Skin of body (tissue), 3 donors: ENCODE measurements at places on chromosomes 13 and 19. TPM values are rescaled to one million over a fixed set of nuclear protein-coding genes. Genes with fewer than 3 reads are reported as not detected.

GRCh38 chr13:23987331-23987894 is 90.1 kb upstream of the C1QTNF9B start:
- no peak for DNase-seq

- no peak for DNase-seq
Observed at GRCh38 chr19:48194844-48195830, 24.7 kb downstream of the ZSWIM9 start.

DNA sequence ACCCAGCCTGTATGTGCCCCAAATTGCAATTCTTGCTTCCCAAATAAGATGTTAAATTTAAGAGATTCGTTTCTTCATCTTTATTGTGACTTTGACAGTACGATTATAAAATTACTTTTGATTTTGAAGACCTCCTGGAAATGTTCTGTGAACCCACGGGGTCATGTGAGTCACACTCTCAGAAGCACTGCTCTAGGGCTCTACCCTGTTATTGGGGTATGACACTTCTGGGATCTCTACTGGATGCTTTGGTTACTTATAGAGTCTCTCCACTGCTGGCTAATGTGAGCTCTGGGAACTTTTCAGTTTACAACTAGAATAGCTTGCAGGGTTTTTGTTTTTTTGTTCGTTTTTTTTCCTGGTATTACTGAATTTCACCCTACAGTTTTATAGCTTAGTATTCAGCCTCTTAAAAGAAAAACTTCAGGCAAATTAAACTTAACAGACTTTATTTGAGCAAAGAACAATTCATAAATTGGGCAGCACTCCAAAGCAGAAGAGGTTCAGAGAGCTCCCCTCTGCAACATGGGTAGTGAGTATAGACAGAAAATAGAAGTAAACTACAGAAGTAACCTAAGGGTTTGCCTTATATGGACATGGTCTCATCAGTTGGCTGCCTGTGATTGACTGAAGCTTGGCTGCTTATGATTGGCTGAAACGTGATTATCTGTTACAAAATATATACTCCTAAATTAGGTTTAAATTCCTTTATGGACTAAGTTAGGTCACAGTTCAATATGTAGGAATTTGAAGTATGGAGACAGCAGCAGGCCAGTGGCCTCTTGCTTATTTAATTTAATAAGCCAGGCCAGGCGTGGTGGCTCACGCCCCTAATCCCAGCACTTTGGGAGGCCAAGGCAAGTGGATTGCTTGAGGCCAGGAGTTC is 28.5 kb upstream of the PSPC1 start:
- no peak for DNase-seq

- DNase-seq = no peak
Observed at GRCh38 chr19:20359933-20360720, 193.1 kb downstream of the ZNF486 start.

DNA sequence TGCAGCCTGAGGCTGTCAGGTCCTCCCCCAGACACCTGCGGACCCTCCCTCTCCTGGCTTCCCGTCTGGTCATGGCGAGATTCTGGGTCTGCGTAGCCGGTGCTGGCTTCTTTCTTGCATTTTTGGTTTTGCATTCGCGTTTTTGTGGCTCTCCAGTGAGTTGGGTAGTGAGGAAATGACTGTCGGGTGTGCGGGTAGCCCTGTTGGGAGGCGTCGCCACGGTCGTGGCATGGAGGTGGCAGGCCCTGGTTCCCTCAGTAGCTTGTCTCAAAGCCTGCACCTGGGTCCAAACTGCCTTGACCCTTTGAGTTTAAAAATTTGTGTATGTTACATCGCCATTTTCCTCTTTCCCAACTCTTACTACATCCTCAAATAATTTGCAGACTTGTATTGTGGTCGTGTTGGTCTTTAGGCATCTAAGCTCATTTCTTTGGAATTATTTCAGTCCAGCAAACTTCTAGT is 344 bp downstream of the NHLRC3 start:
- peak; percentile 44 for DNase-seq

DNA sequence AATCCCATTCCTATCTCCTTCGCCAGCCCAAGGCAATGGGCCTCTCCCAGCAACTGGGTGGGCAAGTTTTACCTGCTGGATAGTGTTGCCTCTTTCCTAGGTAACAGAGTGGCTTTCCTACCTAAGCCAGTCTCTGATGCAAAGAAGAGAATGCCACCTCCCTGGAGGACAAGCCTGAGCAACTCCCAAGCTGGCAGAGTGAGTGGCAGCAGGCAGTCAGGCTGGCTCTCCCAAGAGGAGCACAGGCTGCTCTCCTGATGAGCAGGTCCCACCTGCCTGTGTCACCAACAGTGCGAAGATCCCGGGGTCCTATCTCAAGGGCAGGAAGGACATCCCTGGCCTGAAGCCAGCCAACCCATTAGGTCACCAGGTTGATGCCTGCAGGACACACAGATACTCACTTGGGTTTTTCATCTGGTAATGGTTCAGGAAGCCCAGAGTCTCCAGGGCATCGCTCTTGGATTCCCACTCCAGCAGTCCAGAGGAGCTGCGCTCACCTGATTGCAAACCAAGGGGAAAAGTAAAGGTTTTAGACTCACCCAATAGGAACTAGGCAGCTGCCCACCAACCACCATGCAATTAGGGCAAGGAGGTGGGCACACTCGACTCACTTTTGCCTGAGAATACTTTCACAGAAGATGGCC is 5.5 kb upstream of the ECH1 start:
- DNase-seq = no peak

The KCNJ14 gene
- 1.2 TPM for total RNA-seq

The RDH8 gene
- total RNA-seq = not detected

DNA sequence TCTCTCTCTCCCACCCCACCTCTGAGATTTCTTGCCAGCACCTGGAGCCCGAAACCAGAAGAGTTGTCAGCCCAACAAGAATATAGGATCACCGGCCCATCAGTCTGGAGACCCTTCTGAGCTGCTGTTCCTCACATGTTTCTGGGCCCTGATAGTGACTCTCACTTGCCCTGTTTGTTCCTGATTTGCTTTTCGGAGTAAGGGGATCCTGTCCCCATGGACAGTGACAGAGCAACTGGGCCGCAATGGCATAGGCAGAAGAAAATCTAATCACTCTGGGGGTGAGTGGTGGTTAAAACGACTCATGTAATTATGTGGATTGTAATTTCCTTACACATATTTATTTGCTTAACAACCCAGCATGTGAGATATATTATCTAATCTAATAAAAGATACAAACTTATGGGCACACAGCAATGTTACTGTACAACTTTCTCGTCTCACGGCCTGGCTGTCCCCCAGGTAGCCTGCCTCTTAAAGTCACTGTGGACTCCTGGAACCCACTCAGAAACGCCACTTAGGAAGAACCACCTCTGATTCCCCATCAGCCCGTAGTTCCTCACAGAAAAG is 663 bp upstream of the SMAD9 start:
- DNase-seq = no peak

The ARL11 gene
- 0.59 TPM for total RNA-seq

DNA sequence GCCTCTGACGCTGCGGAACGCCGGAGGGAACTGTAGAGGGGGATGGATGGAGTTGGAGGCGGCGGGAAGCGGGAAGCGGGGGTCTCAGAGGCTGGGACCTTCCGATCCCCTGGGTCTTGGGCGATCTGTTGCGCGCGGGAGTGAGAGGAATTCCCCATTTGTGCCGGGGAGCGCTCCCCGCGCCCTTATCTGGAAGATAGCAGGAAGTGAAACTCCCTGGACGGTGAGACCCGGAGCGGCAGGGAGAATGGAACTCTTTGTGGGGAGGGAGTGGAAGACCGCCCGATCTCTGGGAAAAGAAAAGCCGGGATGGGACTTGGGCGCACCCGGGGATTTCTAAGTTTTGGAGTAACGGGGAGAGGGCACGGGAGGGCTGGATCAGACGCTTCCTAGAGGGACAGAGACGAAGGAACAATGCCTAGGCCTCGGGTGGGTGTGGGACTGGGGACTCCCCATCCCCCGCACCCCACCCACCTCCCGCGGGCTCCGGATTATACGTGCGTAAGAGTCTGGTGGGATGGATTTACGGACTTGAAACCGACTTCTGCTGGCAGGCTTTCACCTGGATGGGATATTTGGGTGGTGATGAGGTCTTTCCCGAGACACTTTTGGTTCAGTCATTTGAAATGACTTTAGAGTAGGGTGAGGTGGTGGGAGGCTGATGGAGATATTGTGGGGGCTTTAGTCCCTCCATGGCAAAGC is 495 bp downstream of the LSR start:
- no peak for DNase-seq

GRCh38 chr13:49635599-49636433 is 7.5 kb downstream of the ARL11 start:
- DNase-seq = peak; percentile 17

- no peak for DNase-seq
Observed at GRCh38 chr13:98915981-98916380, 61.9 kb downstream of the DOCK9 start.

DNA sequence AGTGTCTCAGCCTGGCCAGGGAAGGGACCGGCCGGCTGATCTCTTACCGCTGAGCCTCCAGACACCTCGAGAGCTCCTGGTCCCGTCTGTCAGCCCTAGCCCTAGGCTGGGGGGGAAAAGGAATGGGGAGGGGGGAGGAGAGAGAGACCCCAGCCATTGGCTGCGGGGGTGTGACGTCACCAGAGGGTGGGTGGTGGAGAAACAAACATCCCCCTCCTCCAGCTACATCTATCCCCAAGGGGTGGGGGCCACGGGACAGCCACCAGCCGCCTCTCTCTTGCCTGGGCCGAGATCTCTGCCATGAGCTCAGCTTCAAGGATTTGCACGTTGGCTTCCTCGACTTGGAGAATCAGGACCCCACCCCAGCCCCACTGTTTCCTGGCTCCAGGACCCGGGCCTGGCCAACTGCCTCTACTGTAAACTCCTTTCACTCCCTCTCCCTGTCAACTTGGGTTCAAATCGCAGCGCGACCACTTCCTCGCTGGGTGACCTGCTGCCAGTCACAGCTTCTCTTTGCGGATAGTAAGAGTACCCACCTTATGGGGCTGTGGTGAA is at the start of gene PRX:
TSS of gene PRX (minus strand) at position 88 of the 555 bp plus-strand sequence. CDS start 5,446 bp downstream, outside the sequence.
- DNase-seq = no peak

DNA sequence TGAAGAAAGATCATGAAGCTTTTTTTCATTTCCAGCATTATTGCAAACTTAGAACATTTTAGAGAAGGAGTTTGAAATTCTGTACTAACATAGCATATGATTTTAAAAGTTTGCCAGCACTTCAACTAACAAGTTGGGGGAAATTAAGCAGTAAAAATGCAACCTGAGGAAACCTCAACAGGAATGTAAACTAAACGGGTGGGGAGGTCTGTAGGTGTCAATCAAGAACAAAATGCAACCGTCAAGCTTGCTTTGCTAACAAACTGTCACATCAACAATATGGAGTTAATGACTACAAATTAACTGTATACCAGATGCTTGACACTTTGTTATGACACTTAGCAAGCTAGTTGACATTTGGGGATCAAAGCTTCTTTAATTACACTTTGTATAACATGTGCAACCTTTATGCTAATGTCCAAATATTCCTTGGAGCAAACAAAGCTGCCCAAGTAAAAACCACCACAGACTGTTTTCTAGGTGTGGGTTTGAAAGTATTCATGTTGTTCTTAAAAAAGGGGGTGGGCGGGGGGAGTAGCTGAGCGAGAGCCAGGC is 52.1 kb downstream of the DACH1 start:
- no peak for DNase-seq

The RLN3 gene
- total RNA-seq = not detected

- DNase-seq = no peak
Observed at GRCh38 chr13:59259165-59260000, 904.3 kb downstream of the DIAPH3 start.

DNA sequence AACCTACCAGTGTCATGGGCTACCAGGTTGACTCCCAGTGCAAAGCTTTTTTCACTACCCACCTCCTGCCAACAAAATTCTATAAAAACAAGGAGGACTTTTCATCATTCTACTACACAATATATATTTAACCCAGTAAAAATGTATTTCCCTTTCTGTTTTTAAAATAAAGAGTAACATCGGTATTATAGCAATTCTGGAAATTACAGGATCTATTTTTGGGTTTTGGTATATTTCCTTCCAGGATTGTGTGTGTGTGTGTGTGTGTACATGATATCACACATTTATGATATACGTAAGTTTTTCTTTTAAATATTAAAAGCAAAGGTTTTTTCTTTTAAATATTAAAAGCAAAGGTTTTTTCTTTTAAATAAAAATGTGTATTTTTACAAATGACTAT is 6.0 kb upstream of the UBL3 start:
- no peak for DNase-seq

GRCh38 chr13:112118451-112119064 is 51.6 kb downstream of the SOX1 start:
- no peak for DNase-seq

- no peak for DNase-seq
Observed at GRCh38 chr19:41869374-41869955, 7.6 kb upstream of the CD79A start.

DNA sequence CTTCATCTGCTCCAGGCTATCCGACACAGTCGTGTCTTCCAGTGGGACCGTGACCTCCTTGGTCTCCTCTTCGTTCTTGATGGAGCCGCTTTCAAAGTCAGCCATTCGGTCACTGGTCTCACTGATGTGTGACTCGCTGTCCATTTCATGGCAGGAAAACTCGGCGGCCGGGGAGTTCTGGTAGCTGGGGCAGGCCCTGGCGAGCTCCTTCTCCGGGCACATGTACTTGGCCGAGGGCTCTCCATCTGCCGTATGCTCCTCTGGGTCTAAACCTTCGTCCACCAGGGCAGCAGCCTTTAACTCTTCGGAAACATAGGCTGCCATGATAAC is 69.8 kb downstream of the TSHZ3 start:
- DNase-seq = no peak

DNA sequence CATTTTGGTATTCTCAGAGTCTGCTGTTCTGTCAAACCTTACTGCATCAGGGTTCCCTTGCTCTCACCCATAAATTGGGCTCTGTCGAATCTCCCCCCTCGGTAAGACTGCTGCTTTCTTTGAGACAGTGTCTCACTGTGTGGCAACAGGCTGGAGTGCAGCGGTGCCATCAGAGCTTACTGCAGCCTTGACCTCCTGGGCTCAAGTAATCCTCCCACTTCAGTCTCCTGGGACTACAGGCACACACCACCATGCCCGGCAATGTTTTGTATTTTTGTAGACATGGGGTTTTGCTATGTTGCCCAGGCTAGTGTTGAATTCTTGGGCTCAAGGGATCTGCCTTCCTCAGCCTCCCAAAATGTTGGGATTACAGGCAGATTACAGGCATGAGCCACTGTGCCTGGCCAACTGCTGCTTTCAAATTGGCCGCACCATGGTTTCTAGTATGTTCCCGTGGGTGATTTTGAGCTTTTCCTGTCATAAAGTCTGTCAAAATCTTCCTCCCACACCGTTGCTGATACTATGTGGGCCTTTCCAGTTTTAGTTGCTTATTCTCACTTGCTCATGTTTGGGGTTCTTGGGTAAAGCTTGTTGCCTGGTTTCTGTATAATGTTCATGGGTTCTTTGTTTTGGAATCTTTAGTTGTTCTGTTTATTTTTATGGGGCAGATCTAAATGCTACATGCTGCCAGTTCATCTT is 10.6 kb downstream of the RFC3 start:
- DNase-seq = no peak

GRCh38 chr13:98184792-98185191 is 7.7 kb upstream of the RNF113B start:
- no peak for DNase-seq
